ENCODE measurements at places on chromosomes 2 and 18.

DNA sequence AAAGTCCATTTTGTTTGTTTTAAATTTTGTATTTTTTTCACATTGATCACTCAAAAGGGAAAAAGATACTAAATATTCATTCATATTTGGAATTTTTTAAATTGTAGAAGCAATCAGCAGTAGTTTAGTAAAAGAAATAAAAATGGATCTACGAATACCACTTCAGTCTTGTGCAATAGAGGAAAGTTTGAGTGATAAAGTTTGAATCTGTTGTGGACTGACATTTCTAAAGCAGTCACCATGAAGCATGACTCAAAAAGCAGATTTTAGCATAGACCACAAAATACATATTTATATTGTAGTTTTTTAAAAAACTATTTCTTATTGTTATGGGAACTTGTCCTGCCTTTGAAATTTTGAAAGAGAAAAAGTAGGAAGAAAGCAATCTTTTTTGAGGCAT is 520.5 kb upstream of the ZEB2 start:
- DNase-seq, result no peak

DNA sequence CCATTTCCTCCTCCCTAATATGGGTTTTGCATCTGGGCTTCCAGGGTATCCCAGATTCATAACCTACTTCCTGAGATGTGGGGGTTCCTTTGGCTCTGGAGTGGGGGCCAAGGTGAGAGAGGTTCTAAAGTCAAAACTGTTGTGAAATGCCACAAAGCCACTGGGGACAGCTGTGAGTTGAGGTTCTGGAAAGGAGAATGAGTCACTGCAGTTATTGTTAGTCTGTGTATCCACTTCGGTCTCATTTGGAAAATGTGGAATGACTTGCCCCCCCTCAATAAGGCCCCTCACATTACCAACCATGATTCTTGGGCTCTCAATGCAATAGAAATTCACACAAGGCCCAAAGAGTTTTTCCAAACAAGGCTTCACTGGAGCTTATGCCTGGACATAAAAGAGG is 51.1 kb upstream of the LGALSL start:
- DNase-seq, result no peak

GRCh38 chr2:240873098-240873788 is 4.6 kb downstream of the AGXT start:
- no peak for DNase-seq

- no peak for DNase-seq
Measured at GRCh38 chr2:48170281-48170680, 264.0 kb upstream of the FBXO11 start.

GRCh38 chr2:48319863-48320262 is 210.1 kb upstream of the STON1 start:
- no peak for DNase-seq

- no peak for DNase-seq
Measured at GRCh38 chr18:63299837-63300745, 19.5 kb downstream of the BCL2 start.

GRCh38 chr2:100269889-100270288 is 52.4 kb downstream of the LONRF2 start:
- DNase-seq, result no peak

GRCh38 chr18:9811978-9812377 is 73.8 kb upstream of the TXNDC2 start:
- DNase-seq, result no peak

DNA sequence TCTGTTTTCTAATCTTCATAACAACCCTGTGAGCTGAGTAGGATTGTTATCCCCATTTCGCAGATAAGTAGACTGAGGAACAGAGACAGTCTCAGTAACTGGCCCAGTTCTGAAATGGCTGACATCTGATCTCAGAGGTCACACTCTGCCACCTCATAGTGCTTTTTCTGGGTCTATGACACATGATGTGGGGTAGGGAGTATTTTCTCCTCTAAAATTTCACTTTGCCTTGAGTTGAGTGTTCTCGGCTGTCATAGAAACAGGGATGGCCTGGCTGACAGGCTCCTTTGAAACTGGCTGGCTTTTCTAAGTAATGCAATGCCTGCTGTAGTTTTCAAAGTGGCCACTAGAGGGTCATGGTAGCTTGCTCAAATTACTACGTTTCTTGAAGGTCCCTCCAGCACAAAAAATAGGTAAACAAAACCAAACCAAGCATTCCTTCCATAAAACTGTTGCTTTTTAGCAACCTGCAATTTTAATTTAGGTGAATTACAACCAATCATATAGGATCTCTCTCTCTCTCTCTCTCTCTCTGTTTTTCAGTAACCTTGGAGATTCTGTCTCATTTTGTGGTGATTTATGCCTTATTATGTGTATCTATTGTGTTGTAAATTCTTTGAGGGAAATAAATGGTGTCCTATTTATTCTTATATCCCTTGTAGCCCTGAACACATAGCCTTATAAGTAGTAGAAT is 84.2 kb upstream of the TTN start:
- peak; percentile 30 for DNase-seq

DNA sequence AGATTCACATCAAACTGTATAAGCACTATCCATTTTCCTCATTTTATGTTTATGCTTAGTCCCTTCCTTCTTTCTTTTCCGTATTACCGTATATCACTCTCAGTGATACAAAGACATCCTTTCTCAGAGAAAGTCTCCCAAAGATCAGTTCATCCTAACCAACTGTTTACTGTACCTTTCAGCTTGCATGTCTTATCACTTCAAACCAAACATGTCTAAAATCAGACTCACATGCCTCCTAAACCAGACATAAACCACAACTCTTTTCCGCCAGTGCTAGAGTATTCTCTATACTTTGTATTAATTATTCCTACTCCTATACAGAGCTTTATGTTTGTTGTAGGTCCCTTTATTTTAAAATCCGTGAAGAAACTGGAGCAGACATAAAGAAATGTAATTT is 41.5 kb downstream of the KCMF1 start:
- DNase-seq, result no peak

DNA sequence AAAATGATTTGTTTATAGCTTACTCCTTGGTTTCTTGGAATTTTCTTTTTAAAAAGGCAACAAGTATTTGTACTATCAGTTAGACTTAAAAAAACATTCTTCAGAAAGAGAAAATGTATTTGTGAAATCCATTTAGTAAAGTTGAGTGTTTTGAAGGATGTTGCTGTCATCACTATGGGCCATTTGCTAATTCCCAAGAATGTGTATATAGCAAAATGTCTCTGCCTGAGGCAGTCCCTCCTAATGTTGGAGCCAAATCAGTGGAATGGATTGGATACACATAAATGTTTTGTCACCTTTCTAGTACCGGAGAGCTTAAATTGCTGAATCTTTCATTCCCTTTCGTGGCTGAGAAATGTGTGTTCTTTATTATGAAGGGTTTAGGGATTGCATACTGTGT is 890.2 kb upstream of the ZEB2 start:
- no peak for DNase-seq

DNA sequence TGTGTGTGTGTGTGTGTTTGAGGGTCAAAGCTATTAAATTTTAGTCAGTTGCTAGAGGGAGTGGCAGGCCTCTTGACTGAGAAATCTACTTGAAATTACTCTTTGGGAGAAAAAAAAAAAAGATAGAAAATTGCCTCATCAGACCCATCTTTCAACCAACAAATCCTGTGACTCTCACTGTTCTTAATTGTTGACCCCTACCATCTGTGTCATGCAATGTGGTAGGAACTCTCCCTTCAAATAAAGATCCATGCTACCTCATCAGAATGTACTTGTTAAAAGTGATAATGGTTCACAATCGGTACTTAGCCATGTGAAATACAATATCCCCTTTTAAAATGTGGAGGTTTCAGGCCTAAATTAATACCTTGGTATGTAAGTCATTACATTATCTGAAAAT is 670.8 kb upstream of the FANCL start:
- DNase-seq, result no peak

GRCh38 chr2:210833403-210833802 is 277.0 kb downstream of the CPS1 start:
- DNase-seq, result no peak

DNA sequence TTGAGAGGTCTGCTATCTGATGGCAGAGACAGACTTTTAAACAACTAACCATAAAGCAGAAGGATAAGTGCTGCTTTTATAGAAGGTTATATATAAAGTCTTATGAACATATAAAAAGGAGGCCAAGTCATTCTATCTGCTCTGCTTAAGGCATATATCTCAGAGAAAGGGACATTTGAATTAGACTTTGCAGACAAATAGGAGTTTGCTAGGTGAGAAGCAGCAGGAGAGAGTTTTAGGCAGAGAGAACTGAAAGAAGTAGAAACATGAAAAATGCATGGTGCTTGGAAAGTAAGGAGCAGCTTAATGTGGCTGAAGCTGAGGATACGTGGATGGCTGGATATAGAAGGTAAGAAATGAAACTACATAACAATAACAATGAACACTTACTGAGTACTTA is 65.4 kb downstream of the LYPD1 start:
- no peak for DNase-seq

DNA sequence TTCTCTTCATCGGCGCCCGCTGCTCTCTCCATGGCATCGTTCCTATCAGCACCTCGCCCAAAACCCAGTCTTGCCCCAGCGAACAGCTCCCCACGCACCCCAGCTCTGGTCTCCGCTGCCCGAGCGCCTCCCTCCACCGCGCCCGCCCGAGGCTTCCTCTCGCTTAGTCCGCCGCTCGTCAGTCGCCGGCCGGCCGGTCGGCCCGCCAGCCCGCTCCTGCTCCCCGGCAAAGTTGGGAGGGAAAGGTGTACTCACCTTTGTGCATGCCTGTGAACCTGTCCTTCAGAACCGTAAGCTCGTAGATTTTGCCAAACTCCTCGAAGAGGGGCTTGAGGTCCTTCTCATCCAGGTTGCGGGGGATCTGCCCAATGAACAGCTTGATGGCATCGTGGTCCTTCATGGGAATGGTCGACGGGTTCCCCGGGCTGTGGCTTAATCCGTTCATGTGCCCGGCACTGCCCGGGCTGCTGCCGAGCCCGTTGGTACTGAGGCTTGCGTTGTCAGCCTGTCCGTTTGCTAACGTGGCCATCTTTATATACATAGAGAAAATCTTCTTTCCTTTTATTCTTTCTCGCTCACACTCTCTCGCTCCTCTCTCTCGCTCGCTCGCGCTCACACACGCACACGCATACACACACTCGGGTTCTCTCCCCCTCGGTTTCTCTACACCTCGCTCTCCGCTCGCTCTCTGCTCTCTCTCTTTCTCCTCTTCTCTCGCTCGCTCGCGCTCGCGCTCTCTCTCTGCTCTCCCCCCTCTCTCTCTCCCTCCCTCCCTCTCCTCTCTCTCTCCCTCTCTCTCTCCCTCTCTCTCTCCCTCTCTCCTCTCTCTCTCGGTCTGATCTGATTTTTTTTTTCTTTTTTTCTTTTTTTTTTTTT is at the start of gene CELF4:
Gene CELF4, minus strand, starts transcription at position 698 of the 876 bp plus-strand sequence.
- DNase-seq, result peak; percentile 72

DNA sequence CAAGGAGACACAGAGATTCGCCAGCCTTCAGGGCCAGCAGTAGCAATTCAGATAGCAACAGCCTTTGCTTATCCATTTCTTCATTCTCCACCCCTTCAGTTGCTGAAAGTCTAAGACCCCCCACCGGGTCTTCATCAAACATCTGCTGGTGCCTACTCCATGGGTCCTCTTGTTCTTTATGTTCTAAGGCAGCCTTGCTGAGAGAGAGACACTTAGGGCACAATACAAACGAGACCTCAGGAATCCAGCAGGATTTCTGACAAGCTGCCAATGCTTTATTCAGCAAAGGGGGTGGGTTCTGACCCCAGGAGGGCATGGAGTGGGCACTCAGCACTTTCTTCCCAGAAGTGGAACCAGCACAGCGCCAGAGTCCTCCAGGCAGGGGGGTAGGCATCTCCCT is 36.2 kb upstream of the CNGA3 start:
- no peak for DNase-seq

DNA sequence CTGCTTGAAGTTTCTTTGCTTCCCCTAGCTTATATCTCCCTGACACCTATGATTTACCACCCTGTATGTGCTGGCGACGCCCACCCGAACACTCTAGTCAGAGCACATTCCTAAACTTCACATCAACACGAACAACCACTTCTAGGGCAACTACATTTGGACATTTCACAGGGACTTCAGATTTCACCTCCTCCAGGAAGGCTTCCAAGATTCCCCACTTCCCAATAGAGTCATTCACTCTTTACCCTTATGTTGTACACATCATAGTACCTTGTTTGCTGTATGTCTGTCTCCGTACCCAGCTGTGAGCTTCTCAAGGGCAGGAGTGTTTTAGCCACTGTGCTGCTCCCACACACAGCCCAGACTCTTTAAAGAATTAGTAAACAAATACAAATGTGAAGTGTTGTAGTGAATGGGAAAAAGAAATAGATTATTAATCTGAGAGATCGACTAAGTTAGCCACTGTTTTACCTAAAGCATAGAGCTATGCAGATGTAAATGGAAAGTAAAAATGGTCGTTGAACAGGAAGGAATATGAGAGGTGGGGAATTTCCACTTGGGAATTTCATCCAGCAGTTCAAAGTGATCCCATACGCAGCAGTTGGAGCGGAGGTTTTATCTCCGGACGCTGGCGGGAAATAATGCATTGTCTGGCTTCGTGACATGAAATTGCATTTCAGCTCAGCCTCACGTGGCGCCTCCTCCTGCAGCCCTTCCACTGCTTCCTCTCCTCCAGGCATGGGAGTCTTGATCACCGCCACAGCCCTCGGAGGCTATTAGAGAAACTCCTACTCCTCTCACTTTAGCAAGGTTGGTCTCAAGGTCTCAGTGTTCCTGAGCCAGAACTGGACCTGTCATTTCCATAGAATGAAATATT is 233.4 kb upstream of the COPS8 start:
- no peak for DNase-seq

- DNase-seq, result no peak
Measured at GRCh38 chr18:48202006-48202348, 207.2 kb downstream of the ZBTB7C start.

- DNase-seq, result no peak
Measured at GRCh38 chr18:79534356-79534755, 138.6 kb downstream of the NFATC1 start.

DNA sequence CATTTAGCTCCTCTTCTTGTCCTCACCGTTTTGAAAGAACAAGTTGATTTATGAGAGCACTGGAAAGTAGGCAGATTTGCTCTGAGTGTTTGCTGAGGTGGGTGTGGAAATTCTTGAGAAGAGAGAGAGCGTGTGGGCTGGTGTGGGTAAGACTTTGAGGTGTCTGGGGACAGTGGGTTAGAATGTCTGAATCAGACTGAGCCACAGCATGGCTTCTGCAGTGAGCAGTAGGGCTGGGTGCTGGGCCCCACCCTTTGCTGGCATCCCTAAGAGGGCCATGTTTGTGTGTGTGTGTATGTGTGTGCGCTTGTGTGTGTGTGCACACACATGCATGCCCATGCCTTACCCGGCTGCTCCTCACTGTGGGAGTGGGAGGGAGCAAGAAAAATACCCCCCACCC is 63.7 kb downstream of the COPS8 start:
- DNase-seq, result no peak

GRCh38 chr2:159206736-159207380 is 79.6 kb downstream of the WDSUB1 start:
- no peak for DNase-seq

GRCh38 chr2:85244828-85245227 is 83.0 kb downstream of the TGOLN2 start:
- no peak for DNase-seq

- no peak for DNase-seq
Measured at GRCh38 chr2:160005908-160006307, 56.5 kb downstream of the PLA2R1 start.

- DNase-seq, result no peak
Measured at GRCh38 chr2:31020713-31021112, 117.5 kb downstream of the GALNT14 start.
